WTC11 (cell line): ENCODE measurements at places on chromosomes 3 and 15. TPM values are rescaled to one million over a fixed set of nuclear protein-coding genes. Genes with fewer than 3 reads are reported as not detected.

- no peak for DNase-seq
- peak overlapping the region; percentile 30 for H3K27ac ChIP-seq
- H3K4me1 ChIP-seq = peaks cover 15% of the 10 kb centered on the region
- H3K36me3 ChIP-seq = peaks cover 14% of the 10 kb centered on the region
- H3K4me3 ChIP-seq = peak overlapping the region; percentile 5
Measured at GRCh38 chr3:95277613-95278012, 1214.8 kb downstream of the NSUN3 start.

GRCh38 chr15:77866186-77866585 is 211.3 kb downstream of the TBC1D2B start:
- DNase-seq = no peak
- H3K36me3 ChIP-seq = no peaks in the 10 kb centered on the region
- no peak overlapping the region for H3K4me3 ChIP-seq
- no peaks in the 10 kb centered on the region; the same call in none of the 2 replicates for H3K27me3 ChIP-seq

GRCh38 chr3:52483081-52483480 is 12.1 kb upstream of the STAB1 start:
- no peaks in the 10 kb centered on the region for H3K4me1 ChIP-seq
- H3K4me3 ChIP-seq = no peak overlapping the region
- H3K27ac ChIP-seq = no peak overlapping the region
- H3K27me3 ChIP-seq = no peaks in the 10 kb centered on the region
- no peak for DNase-seq

DNA sequence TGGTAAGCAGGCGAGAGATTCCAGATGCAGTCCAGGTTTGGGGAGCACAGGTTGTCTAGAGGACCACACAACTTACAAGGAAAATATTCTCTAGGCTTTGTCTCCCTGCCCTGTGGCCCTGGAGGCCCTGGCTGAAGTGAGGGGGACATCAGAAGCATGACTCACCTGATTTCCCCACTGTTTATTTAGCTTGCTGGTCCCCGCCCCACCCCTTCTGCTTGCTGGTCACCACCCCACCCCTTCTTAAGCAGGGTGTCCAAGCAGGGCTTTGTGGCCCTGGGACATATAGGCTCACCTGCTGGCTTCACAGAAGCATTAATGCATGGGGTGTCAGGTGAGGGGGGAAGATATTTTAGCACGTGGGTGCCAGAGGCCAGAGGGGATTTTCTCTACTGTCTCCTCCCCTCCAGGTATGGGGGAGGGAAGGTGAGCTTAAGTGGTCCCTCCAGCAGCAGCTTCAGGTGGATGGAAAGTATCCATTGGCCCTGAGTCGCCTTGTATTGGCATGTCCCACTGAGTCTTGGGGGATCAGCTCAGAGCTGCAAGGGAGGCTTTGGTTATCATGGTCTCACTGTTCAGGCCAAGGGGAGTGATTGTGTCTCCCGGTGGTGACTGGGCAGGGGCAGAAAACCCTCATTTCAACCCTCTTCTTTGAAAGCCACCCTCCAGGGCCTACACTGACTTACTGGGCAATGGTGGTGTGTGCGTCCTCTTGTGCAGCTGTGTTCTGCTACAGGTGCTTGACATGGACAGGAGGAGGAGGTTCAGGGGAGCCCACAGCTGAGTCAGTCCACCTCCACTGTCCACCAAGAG is 49.8 kb downstream of the GASK1A start:
- H3K27me3 ChIP-seq = no peaks in the 10 kb centered on the region
- H3K4me3 ChIP-seq = no peak overlapping the region
- no peak overlapping the region for H3K27ac ChIP-seq
- no peak for DNase-seq
- H3K36me3 ChIP-seq = no peaks in the 10 kb centered on the region

GRCh38 chr3:71968544-71968943 is 183.6 kb upstream of the PROK2 start:
- no peaks in the 10 kb centered on the region for H3K27me3 ChIP-seq
- H3K27ac ChIP-seq = no peak overlapping the region
- H3K4me1 ChIP-seq = no peaks in the 10 kb centered on the region
- DNase-seq = no peak
- H3K36me3 ChIP-seq = no peaks in the 10 kb centered on the region

DNA sequence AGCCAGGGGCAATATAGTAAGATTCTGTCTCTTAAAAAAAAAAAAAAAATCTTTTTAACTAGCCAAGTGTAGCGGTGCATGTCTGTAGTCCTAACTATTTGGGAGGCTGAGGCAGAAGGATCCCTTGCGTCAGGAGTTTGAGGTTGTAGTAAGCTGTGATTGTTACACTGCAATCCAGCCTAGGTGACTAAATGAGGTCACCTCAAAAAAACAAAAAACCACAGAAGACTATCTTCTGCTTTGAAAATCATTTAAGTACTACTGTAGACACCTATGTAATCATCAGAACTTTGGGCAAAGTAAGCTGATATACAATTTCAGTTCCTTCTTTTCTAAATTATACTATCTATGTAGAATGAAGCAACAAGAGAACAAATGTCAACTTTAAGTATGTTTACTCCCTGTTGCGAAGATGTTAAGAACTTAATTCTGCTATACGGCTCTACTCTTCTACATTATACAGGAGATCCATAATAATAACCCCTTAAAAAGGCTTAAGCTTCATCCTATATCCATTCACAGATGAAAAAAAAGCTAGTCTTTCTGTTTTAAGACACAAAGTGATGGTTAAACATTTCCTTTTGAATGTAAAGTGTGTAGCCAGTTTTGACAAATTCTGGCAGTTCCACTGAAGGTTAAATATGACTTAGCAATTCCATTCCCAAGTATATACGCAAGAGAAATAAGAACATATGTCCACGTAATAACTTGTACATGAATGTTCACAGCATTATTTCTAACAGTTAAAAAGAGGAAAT is 15.2 kb downstream of the DAZL start:
- H3K27me3 ChIP-seq = no peaks in the 10 kb centered on the region; the same call in 1 of the 2 replicates
- H3K36me3 ChIP-seq = no peaks in the 10 kb centered on the region
- H3K27ac ChIP-seq = no peak overlapping the region
- DNase-seq = no peak
- H3K4me1 ChIP-seq = no peaks in the 10 kb centered on the region

DNA sequence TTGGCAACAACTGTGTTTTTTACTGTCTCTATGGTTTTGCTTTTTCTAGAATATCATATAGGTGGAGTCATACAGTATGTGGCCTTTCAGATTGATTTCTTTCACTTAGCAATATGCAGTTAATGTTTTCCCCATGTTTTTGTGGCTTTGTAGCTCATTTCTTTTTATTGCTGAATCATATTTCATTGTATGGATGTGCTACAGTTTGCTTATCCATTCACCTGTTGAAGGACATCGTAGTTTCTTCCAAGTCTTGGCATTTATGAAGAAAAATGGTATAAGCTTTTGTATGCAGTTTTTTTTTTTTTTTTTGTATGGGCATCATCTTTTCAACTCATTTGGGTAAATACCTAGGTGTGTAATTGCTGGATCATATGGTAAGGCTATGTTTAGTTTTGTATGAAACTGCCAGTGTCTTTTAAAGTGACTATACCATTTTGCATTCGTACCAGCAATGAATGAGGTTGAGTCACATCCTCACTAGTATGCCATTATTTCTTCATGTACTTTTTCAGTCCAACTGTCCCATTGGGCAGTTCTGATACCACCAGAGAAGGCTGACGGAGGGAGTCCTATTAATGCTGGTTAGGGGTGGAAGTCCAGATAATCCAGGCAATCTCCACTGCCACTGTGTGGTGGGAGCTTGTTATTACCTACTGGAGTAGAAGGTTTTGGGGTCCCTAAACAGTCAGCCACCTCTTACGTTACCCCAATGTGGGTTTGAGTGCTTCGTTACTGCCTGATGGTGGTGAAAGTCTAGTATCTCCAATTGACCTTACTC is 210.5 kb downstream of the DOCK3 start:
- peaks cover 13% of the 10 kb centered on the region for H3K4me1 ChIP-seq
- no peak overlapping the region for H3K27ac ChIP-seq
- no peak overlapping the region for H3K4me3 ChIP-seq
- H3K36me3 ChIP-seq = peaks cover 8% of the 10 kb centered on the region; the same call in 1 of the 2 replicates
- peak; percentile 57 for DNase-seq
- no peaks in the 10 kb centered on the region for H3K27me3 ChIP-seq

GRCh38 chr3:104245981-104246380 is 1120.7 kb upstream of the ALCAM start:
- H3K4me3 ChIP-seq = no peak overlapping the region
- peaks cover 9% of the 10 kb centered on the region for H3K36me3 ChIP-seq
- peaks cover 23% of the 10 kb centered on the region for H3K4me1 ChIP-seq
- H3K27ac ChIP-seq = no peak overlapping the region

DNA sequence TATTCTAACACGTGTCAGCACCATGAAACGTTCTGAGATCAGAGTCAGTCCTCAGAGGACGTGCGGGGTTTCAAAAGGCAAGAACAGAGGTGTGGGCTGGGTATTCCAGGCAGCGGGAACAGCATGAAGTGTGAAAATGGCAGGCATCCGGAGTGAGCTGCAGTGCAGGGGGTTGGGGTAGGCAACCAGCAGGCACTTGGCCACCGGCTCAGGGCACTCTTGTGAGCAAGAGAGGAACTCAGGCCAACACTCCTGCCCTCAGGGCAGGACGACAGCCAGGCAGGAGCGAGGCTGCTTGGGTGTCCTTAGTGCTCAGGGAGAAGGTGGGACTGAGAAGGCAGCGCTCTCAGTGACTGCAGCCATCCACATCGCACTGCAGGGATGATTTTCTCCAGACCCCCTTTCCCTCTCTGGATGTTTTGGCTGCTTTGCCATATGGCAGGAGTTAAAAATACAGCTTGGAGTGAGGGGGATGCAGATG is 151.1 kb downstream of the NUP210 start:
- no peak overlapping the region for H3K4me3 ChIP-seq
- peaks cover 8% of the 10 kb centered on the region for H3K36me3 ChIP-seq
- H3K27ac ChIP-seq = no peak overlapping the region

GRCh38 chr3:195180490-195181112 is 90.4 kb downstream of the XXYLT1 start:
- H3K36me3 ChIP-seq = peaks cover 7% of the 10 kb centered on the region
- H3K27me3 ChIP-seq = no peaks in the 10 kb centered on the region
- H3K4me1 ChIP-seq = peaks cover 58% of the 10 kb centered on the region
- no peak overlapping the region for H3K4me3 ChIP-seq

DNA sequence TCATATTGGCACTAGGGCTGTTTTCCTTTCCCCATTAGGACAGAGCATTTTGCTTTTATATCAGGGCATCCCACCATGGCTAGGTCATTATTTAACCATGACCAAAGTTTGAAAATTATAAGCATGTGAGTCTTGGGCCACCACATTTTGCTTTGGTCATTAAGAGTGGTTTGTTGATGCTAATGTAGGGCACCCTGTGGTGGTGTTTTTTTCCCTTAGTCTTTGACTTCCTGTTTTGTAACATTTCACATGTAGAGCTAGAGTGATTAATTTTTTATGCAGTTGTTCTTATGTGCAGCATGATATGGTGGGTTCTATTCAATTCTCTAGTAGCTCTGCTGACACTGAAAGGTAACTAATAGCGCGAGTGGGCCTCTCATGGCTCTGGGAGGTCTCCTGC is 249.6 kb upstream of the ROBO1 start:
- no peak overlapping the region for H3K4me3 ChIP-seq
- peaks cover 6% of the 10 kb centered on the region for H3K4me1 ChIP-seq
- no peaks in the 10 kb centered on the region for H3K27me3 ChIP-seq

- H3K27ac ChIP-seq = no peak overlapping the region
- no peak for DNase-seq
- H3K4me3 ChIP-seq = no peak overlapping the region
- H3K36me3 ChIP-seq = no peaks in the 10 kb centered on the region
- H3K27me3 ChIP-seq = no peaks in the 10 kb centered on the region
Measured at GRCh38 chr3:152159328-152159727, 109.4 kb upstream of the MBNL1 start.

GRCh38 chr3:12532182-12532581 is 13.1 kb downstream of the MKRN2OS start:
- H3K27ac ChIP-seq = no peak overlapping the region
- no peak for DNase-seq
- H3K36me3 ChIP-seq = peaks cover 23% of the 10 kb centered on the region
- no peak overlapping the region for H3K4me3 ChIP-seq
- no peaks in the 10 kb centered on the region for H3K4me1 ChIP-seq
- H3K27me3 ChIP-seq = no peaks in the 10 kb centered on the region

GRCh38 chr15:46300716-46301115 is 665.9 kb downstream of the SQOR start:
- no peak overlapping the region for H3K4me3 ChIP-seq
- no peaks in the 10 kb centered on the region for H3K27me3 ChIP-seq
- no peak overlapping the region for H3K27ac ChIP-seq

- H3K27me3 ChIP-seq = peaks cover 94% of the 10 kb centered on the region
- H3K27ac ChIP-seq = 0 out of 2 replicates have a peak overlapping the region, but pooled peaks have one; percentile 13
- peaks cover 24% of the 10 kb centered on the region for H3K4me1 ChIP-seq
Measured at GRCh38 chr15:59548501-59549226, 62.9 kb upstream of the GCNT3 start.

DNA sequence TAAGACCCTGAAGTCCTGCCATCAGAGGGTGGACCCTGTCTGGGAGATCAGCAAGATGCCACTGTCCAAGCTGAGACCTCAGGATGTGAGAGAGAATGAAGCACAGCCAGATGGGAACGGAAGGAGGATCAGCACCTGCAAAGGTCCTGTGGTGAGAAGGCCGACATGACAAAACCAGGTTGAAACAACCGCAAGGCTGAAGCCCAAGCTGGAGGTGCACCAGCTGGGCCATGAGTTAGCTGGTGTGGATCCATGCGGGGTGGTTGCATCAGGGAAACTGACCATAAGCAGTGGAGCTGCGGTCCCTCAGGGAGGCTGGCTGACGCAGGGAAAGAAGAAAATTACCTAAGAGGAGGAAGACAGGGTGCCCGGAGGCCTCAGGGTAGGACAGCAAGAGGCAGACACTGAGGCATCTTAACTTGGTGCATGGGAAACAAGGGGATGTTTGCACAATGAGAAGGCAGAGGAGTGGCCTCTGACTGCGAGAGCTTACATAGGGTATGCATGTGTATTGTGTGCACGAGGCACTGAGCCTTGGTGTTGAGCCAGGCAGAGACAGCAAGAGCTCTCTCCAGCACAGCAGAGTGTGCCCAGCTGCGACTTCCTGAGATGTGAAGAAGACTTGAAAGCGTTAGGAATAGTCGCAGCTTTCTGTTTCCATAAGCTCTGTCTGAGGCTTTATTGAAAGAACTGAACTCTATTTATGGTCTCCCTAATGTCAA is 497.7 kb downstream of the OCA2 start:
- no peak for DNase-seq
- peaks cover 17% of the 10 kb centered on the region for H3K4me1 ChIP-seq
- H3K27ac ChIP-seq = peak overlapping the region; percentile 82
- no peak overlapping the region for H3K4me3 ChIP-seq
- no peaks in the 10 kb centered on the region; the same call in 1 of the 2 replicates for H3K27me3 ChIP-seq

DNA sequence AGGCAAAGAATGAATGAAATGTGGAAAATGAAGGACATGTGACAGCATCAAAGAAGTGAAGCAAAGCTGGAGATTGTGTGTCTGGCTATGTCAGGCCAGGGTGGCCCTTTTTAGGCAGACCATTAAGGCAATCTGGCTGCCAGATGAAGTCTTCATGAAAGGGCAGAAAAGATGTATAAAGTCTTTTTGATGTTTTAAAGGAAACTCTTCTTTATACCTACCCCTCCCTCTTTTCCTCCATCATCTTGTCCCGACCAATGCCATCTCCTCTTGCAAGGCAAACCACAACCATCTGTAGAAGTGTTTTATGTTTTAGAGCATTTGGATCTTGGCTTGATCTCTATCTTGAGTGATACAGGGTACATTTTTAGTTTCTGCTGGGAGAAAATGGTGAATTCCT is 259.2 kb downstream of the LSAMP start:
- peaks cover 5% of the 10 kb centered on the region for H3K4me1 ChIP-seq
- no peak overlapping the region for H3K27ac ChIP-seq
- H3K27me3 ChIP-seq = no peaks in the 10 kb centered on the region; the same call in 1 of the 2 replicates
- no peak overlapping the region for H3K4me3 ChIP-seq

The MOBP gene
- total RNA-seq = 0.13 to 0.39 TPM in 2 of 3 replicates, not detected in the other

The C3orf22 gene
- not detected in 3 replicates for total RNA-seq

The ILDR1 gene
- total RNA-seq = 2.3 to 3.4 TPM (median 2.8 TPM) in 3 replicates

The UROC1 gene
- 0.09 TPM in 1 of 3 replicates, not detected in the others for total RNA-seq

The LRRN1 gene
- 114 to 124 TPM (median 121 TPM) in 3 replicates for total RNA-seq

The RAB6B gene
- total RNA-seq = 14.9 to 21.0 TPM (median 18.0 TPM) in 3 replicates

The UQCC5 gene
- total RNA-seq = 30.0 to 37.8 TPM (median 36.4 TPM) in 3 replicates
